Fibroblast of skin of abdomen (primary cell): ENCODE measurements at places on chromosomes 4 and X.

DNA sequence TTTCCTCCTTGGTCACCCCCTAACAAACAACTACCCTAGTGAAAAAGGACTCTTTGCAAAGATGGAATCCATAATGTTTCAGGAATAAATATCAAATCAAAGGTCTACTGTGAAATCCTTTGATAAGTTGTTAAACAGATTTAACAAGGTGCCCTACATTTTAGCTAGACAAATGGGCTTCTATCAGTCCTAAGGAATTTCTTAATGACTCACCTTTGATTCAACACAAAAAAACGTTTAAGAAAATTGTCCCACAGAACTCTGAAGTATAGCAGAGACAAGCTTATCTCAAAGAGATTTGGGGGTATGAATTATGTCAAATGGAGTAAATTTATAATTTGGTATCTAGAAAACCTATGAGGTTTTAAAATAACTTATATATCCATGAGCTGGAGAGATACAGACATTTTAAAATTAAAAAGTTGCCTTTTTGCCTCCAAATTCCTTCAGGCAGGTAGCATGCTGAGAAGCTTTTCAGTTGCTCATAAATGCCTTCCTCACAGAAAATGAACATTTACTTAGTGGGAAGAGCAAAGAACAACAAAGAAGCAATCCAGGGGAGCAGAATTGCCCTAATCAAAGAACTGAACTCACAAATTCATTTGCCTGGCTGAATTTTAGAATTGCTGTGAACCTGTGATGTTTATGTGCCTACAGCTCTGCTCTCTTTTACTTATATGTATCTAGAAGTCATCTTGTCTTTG lies 649.3 kb downstream of the STPG2 start:
- no peak for DNase-seq

DNA sequence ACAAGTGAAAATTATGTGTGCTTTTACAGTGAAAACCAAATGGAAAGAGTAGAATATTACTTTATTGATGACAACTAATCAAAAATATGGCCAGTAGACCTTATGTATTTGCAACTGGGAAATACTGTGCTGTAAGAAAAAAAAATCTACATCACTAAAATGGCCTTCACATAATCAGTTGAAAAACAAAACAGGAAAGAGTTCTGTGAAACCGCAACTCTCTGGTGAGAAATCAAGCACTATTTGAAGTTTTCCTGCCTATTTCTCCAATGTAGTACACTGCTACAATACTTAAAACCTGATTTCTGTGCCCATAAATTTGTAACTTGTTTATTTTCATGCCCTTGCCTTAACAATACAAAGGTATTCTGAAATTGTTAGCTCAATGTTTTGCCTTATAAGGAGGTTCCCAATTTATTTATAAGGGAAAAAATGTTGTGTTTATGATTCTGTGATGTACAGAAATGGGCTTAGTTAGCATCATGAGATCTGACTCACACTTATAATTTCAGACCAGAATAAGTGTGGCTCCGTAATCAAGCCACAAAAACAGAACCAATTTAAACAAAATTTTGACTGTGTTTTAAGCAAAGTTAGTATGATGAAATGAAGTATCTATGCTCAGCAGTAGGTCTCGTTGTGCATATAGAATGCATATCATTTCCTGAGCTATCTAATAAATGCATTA lies 147.1 kb downstream of the FAT4 start:
- DNase-seq, result no peak

- DNase-seq, result no peak
These were observed 17.7 kb downstream of the SEL1L3 start for GRCh38 chr4:25844961-25845712.

GRCh38 chrX:5958523-5958922 lies 270.1 kb downstream of the NLGN4X start:
- DNase-seq, result no peak

GRCh38 chr4:140238351-140239056 lies 84.5 kb upstream of the MAML3 start:
- peak; percentile 79 for DNase-seq

DNA sequence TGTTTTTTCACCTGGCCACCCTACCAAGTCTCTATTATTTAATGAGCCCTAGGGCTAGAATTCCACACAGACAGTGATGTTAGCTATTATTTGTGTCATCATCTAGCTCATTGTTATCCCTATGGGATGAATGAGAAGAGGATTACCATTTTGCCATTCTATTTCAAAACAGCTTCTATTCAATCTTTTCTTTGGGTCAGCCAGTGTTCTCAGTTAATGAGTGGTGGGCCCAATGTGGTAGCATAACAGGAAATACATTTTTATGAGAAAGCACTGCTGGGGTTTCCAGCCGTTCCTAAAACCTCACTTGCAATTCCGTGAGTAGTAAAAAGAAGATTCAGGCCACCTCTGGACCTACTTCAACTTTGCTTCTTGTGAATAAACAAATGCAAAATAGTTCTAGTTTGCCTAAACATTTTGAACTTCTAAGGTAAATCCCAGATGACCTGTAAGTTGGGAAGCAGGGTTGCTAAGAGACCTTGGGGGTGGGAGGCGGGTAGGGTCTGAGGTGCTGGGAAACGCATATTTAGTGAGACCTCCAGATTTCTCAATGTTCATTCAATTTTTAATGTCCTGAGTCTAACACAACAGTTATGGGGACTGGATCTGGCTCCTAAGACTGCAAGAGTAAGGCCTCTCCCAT lies 24.8 kb upstream of the CYP2U1 start:
- DNase-seq, result no peak

DNA sequence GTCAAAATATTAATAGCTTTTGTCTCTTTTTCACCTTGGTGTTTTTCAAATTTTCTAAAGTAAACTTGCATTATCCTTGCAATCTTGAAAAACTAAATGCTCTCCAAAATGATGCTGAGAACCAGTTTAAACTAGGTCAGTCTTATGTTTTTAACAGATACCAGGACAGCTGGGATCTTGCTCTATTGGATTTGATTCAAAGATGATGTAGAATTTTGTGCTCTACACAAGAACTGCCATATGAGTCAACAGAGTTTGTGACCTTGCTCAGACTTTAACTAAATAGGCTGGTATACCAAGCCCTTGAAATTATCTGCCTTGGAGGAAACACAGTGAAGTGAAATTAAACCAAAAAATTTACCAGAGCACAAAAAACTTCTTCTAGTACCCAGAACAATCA lies 991.1 kb downstream of the STPG2 start:
- no peak for DNase-seq

- peak; percentile 25 for DNase-seq
These were observed 43.0 kb downstream of the CCDC158 start for GRCh38 chr4:76377911-76378310.

- no peak for DNase-seq
These were observed 18.9 kb upstream of the CABS1 start for GRCh38 chr4:70315928-70316327.
